ENCODE measurements at places on chromosomes 7 and 10. TPM values are rescaled to one million over a fixed set of nuclear protein-coding genes. Genes with fewer than 3 reads are reported as not detected.

DNA sequence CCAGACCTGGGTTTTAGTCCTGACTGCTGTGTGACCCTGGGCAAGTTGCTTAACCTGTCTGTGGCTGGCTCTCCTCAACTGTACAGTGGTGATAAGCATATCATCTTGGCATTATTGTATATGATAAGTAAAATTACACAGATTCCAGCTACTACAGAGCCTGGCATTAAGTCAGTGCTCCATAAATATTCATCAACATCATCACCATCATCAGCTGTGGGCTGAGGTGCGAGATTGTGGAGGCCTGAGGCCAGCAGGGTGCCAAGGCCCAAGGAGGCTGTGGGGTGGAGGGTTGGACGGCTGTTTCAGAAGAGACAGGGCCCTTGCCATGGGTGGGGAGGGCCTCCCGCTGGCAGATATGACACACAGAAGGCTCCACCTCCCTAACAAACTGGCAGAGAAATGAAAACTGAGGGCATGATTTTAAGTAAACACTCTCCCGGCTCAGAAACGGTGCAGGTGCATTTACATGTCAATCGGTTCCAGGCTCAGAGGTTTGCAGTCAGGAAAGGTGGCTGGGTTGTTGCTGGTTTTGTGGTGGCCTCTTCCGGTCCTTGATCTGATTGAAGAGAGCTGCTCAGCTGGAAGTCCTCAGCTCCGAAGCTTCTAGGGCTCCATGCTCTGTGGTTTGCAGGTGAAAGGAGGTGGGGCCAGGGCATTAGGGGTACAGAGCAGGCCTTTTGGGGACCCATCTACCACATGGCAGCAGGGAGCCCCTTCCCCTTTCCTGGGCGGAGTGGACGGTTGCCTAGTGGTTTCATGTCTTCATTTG is 10.2 kb downstream of the CRYGN start:
- DNase-seq: no peak
- peak overlapping the region; percentile 71 for H3K27ac ChIP-seq
- H3K4me3 ChIP-seq: no peak overlapping the region

DNA sequence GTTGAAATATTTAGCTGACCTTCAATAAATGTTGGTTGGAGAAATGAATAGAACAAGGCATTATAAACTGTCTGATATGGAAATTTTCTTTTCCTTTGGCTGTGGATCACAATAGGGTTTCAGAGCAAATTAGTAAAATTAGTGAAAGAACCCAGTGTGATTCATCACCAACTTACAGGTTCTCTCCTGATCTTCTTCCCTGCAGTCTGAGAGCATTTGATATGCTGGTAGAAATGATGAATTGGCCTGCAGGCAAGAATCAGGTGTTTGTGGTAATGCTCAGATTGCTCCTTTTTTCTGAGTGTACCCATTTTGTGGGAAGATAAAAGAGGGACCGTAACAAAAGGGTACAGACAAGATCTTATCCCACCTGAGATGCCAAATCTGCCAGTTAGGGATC is 51.9 kb downstream of the BTAF1 start:
- H3K27me3 ChIP-seq: no peaks in the 10 kb centered on the region
- no peak overlapping the region for H3K27ac ChIP-seq
- no peaks in the 10 kb centered on the region for H3K4me1 ChIP-seq
- no peak for DNase-seq
- H3K4me3 ChIP-seq: no peak overlapping the region

GRCh38 chr7:17706734-17707133 is 233.6 kb downstream of the SNX13 start:
- H3K4me3 ChIP-seq: no peak overlapping the region
- DNase-seq: peak; percentile 74
- no peak overlapping the region for H3K27ac ChIP-seq
- H3K27me3 ChIP-seq: no peaks in the 10 kb centered on the region
- H3K36me3 ChIP-seq: no peaks in the 10 kb centered on the region

GRCh38 chr10:44039599-44039998 is 345.3 kb downstream of the CXCL12 start:
- H3K4me3 ChIP-seq: no peak overlapping the region
- DNase-seq: no peak
- H3K36me3 ChIP-seq: no peaks in the 10 kb centered on the region

DNA sequence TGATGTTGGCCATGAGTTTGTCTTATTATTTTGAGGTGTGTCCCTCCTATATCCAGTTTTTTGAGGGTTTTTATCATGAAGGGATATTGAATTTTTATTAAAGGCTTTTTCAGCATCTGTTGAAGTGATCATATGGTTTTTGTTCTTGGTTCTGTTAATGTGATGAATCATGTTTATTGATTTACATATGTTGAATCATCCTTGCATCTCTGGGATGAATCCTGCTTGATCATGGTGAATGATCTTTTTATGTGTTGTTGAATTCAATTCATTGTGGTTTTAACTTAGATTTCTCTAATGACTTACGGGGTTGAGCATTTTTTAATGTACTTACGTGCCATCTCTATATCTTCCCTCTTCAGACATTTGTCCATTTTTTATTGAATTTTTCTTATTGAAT is 22.9 kb downstream of the DLD start:
- no peaks in the 10 kb centered on the region for H3K4me1 ChIP-seq
- DNase-seq: no peak
- no peak overlapping the region for H3K4me3 ChIP-seq
- no peaks in the 10 kb centered on the region for H3K27me3 ChIP-seq
- no peaks in the 10 kb centered on the region for H3K36me3 ChIP-seq
- H3K27ac ChIP-seq: no peak overlapping the region

GRCh38 chr10:91901784-91902677 is 7.3 kb downstream of the FGFBP3 start:
- H3K36me3 ChIP-seq: no peaks in the 10 kb centered on the region
- H3K27me3 ChIP-seq: no peaks in the 10 kb centered on the region
- H3K4me3 ChIP-seq: no peak overlapping the region
- peak overlapping the region; percentile 65 for H3K27ac ChIP-seq
- DNase-seq: peak; percentile 79

DNA sequence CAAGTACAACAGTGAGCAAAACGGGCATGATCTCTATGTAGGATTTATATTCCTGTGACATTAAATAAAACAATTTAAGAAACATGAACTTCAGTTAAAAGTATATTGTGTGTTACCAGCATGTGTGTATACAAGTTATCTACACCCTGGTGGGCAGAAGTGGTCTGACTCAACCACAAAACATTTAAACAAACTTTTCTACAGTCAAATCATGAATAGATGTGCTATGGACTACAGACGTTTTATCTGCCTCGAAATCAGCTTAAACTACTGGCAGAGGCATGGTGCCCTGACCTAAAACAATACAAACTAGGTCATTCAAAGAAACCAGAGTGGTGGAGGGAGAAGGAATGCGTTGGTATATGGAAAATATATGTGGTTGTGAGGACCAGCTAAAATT is 3.6 kb downstream of the ARL3 start:
- no peak overlapping the region for H3K4me3 ChIP-seq
- H3K27me3 ChIP-seq: no peaks in the 10 kb centered on the region
- peaks cover 9% of the 10 kb centered on the region for H3K4me1 ChIP-seq

DNA sequence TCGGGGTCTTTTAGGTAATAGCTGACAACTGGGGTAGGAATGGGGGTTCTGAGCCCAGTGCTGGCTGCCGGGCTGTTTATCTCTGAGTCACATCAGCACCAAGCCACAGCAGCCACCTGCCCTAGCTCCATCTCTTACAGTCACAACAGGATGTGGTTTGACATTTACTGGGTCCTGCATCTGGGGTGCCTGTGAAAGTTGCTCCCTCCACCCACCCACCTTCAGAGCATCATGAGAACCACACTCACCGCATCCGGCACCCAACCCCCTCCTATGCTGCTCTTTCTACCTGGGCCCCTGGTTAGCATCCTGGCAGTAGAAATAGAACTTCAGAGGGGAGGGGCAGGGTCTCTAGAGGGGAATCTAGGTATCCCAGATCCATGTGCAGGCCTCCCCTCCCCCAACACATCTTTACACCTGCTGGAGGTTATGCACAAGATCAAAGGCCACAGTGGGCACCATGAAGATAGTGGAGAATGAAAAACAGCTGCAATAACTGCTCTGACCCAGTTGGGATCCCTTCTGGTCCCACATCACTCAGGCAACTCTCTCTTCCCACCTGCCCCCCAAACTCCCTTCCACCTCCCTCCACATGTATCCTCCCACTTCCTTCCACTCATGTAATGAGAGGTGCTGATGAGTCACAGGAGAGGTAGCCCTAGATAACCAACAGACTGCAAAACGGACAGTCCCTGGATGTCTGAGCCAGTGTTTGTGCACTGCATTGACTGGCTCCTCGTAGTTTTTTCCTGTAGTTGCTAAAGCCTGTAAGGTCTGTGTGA is 38.2 kb downstream of the PRSS2 start:
- H3K4me3 ChIP-seq: no peak overlapping the region
- H3K4me1 ChIP-seq: no peaks in the 10 kb centered on the region
- DNase-seq: no peak
- H3K27me3 ChIP-seq: peaks cover 28% of the 10 kb centered on the region

DNA sequence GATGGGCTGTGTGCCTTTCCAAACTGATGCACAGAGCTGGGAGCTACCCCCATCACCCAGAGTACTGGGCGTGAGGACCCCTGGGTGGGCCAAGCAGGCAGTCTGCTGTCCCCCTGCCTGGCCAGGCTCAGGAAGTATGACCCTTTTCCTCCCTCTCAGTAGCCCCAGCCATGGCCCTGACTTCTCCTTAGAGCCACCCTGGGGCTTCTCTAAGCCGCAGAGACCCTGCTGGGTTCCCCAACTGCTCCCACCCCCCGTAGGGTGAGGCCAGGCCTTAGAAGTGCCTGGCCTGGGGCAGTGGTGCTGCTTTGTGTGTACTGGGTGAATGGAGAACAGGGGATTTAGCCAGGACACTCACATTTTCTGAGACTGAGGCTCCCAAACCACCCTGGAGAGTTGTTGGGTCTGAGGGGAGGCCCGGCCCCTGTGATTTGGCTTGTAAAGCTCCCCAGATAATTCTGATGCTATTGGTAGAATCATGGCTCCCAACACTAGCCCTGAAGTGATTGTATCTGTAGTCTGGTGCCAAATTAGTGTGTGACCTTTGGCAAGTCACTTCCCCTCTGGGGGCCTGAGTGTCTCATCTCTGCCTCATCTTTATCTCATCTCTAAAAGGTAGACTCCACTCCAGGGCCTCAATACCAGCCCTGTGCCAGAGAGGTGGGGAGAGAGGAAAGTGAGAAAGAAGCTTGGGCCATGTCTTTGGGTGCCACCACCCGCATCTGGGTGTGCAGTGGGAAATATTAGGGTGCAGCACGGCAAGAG is 99.7 kb upstream of the PPIF start:
- no peak for DNase-seq
- peaks cover 9% of the 10 kb centered on the region for H3K4me1 ChIP-seq

DNA sequence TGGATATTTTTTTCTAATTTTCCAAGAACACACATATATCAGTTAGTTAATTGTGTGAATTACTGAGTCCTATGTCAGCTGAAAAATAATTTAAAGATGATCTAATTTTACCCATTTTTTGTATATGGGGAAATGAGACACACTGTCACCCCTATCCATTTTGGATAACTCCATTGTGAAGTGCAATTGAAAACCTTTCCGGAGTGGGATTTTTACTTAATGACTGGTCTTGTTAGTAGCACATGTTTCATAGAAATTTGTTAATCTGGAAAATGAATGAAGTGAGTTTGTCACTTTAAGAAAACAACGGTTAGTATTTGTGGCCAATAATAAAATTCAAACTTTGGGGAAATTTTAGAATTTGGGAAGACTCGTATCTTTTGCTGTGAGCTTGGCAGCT is 2.0 kb downstream of the GARS1 start:
- no peaks in the 10 kb centered on the region for H3K27me3 ChIP-seq
- peak overlapping the region; percentile 99 for H3K27ac ChIP-seq
- H3K4me3 ChIP-seq: peak overlapping the region; percentile 85
- no peak for DNase-seq

DNA sequence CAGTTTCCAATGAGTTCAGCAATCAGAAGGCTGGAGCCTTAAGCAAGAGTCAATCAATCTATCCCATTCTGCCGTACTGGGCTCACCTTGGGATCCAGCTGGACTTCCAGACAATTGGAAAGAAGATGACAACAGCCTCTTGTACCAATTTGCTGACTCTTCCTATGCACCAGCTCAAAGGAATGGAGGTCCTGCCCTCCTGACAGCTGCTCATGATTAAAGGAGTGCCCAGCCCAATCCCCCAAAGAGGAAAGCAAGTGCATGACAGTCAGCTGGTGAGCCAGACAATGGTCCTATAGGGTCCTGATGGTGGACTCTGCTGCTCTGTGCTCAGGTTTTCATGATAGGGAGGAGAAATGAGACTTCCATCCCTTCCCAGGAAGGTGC is 25.1 kb downstream of the VSTM4 start:
- no peak overlapping the region for H3K27ac ChIP-seq
- H3K4me3 ChIP-seq: no peak overlapping the region
- no peak for DNase-seq
- no peaks in the 10 kb centered on the region for H3K4me1 ChIP-seq
- H3K27me3 ChIP-seq: no peaks in the 10 kb centered on the region

DNA sequence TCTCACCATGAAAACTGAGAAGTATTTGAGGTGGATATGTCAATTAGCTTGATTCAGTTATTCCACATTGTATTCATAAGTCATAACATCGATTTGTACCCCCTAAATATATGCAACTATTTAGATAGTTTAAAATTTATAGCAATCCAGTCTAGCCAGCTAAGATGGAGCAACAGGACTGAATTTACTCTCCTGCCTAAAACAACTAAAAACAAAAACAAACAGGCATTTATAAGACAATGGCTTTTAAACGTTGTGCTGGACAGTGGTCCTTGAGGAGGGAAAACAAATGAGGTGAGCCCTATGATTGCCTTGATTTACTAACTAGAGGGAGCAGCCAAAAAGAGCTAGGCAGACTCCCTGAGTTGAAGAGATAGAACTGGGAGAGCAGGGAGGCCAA is 814 bp upstream of the GPAM start:
- H3K4me1 ChIP-seq: peaks cover 8% of the 10 kb centered on the region
- no peaks in the 10 kb centered on the region for H3K36me3 ChIP-seq
- H3K4me3 ChIP-seq: peak overlapping the region; percentile 83
- no peak for DNase-seq
- H3K27me3 ChIP-seq: no peaks in the 10 kb centered on the region
- H3K27ac ChIP-seq: peak overlapping the region; percentile 97

DNA sequence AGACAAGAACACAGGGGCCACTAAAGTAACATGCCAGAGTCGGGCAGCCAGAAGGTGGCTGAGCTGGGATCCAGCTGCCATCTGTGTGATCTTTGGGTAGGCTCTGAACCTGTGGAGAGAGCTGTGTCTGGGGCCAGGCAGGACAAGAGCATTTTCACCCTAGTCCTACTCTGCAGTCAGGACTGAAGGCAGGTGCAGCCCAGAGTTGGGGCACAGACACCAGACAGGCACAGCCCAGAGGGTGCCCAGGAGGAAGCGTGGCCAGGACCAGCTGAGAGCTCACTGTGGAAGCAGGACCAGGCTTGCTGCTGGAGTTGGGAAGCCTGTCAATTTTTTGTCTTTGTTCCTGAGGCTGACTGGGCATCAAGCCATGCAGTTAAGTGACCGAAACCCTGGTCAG is 113.6 kb downstream of the ADCY1 start:
- peaks cover 10% of the 10 kb centered on the region for H3K4me1 ChIP-seq
- H3K27ac ChIP-seq: no peak overlapping the region
- no peak overlapping the region for H3K4me3 ChIP-seq

The CYP2E1 gene
- 0.43 TPM for total RNA-seq

The ZC3HAV1L gene
- total RNA-seq: 29.9 TPM

The C10orf143 gene
- 0.50 TPM for total RNA-seq

The ASB15 gene
- total RNA-seq: not detected
